Left renal cortex interstitium (tissue), 4 donors: ENCODE measurements at places on chromosomes 7 and 10. TPM values are rescaled to one million over a fixed set of nuclear protein-coding genes. Genes with fewer than 3 reads are reported as not detected.

Gene WNT8B
- polyA plus RNA-seq, result 0.69 TPM

DNA sequence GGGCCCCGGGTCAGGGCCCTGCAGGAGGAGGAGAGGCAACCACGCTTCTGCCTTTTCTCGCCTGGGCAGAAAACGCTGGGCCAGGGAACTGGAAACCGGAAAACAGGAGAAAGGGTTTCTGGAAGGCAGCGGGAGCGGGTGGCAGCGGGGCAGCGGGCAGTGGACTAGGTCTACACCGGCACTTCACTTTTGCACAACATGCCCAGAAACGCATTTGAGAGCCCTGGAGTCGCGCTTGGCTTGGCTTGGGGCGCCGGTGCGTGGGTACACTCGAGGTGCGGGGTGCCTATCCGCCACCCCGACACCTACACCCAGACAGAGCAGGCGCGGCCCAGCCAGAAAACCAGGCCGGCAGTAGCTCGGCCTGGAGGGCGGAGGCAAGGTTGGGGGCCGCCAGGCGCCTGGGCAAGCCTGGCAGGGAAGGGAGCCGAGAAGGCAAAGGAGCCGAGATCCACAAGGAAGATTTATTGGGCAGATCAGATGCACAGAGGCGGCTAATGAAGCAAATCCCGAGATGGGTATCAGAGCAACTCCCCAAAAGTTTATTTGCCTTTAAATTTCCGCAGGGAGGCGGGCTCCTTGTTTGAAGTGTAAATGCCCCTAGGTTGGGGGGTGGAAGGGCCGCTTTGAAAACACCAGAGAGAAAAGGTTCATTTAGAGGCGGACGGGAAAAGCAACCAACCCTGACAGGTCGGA is 3.2 kb upstream of the PAX2 start:
- no peak for DNase-seq

- DNase-seq, result no peak
Observed at GRCh38 chr7:93544691-93545090, 29.8 kb downstream of the CALCR start.

Gene TPST1
- 53.2 TPM for polyA plus RNA-seq

- DNase-seq, result no peak
Observed at GRCh38 chr7:77619314-77619713, 76.9 kb upstream of the RSBN1L start.

Gene SH2D4B
- 0.10 TPM for polyA plus RNA-seq

DNA sequence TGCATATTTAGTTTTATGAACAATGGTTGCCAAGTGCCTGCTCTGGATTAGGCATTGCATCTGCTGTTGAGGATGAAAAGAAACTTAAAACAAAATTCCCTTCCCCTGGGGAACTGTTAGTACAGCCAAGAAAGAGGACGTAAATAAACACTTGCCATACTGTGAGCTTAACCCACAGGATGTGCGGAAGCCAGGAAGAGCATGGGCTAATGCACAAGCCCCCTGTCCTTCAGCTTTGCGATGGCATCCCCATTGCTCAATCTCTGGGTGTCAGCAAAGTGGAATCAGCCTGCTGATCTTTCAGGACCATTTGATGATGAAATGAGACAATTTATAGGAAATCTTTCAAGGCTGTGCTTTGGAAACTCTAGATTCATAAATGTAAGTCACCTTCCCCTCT is 399.9 kb upstream of the IGFBP3 start:
- no peak for DNase-seq

GRCh38 chr7:99784007-99784406 is at the start of gene CYP3A4:
Gene CYP3A4, minus strand, starts transcription at chr7:99784184. Its CDS starts 103 bp downstream, at chr7:99784081.
- no peak for DNase-seq

DNA sequence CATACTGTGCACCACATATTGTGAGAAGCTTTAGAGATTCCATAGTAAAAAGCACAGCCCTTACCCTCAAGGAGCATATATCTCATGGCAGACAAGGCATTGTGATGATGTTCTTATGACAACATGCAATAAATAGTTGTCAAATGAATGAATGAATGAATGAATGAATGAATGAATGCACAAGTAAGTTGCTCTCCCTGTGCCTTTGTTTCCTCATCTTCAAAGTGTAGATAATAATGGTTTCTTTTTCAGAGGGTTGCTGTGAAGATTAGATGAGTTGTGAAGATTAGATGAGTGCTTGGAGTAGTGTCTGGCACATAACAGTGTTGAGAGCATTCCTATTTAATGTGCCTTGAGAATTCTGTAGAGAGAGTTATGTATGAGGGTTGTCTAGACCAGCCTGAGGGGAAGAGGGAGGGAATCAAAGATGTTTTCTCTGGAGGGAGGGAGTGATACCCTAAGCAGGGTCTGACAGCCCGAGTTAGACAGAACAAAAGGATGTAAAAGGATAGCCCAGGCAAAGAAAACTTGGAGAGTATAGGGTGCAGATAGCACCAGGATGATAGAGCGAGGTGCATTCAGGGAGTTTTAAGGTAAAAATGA is 217.2 kb downstream of the RELN start:
- no peak for DNase-seq

- no peak for DNase-seq
Observed at GRCh38 chr7:37118004-37118403, 330.7 kb downstream of the ELMO1 start.

Gene GRB10
- polyA plus RNA-seq, result 45.2 TPM

Gene FAM25C
- not detected for polyA plus RNA-seq
